ENCODE measurements at places on chromosomes 11 and 22.

- DNase-seq: no peak
Measured at GRCh38 chr11:70742553-70743291, 344.4 kb downstream of the CTTN start.

- no peak for DNase-seq
Measured at GRCh38 chr11:67413266-67413849, 2.1 kb upstream of the CARNS1 start.

GRCh38 chr11:115515647-115516395 lies 11.6 kb upstream of the CADM1 start:
- no peak for DNase-seq

GRCh38 chr22:38327805-38328204 lies 10.6 kb upstream of the CSNK1E start:
- DNase-seq: no peak

DNA sequence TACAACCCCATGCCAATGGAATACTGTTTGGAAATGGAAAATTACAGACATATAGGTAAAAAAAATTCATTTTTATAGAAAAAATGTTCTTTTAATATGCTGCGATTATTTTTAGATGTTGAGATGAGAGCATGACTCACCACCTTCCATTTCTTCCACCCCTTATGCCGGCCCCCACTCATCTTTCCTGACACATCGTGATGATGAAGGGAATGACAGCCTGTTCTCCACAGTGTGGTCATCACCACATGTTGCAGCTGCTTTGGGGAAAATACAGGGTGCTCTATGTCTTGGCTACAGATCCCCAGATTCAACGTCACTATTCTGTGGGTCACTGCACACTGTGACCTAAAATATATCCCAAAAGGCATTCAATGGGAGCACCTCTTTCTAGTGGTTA lies 916.2 kb downstream of the METTL15 start:
- no peak for DNase-seq

- DNase-seq: no peak
Measured at GRCh38 chr11:66346476-66347424, 679 bp downstream of the B4GAT1 start.

DNA sequence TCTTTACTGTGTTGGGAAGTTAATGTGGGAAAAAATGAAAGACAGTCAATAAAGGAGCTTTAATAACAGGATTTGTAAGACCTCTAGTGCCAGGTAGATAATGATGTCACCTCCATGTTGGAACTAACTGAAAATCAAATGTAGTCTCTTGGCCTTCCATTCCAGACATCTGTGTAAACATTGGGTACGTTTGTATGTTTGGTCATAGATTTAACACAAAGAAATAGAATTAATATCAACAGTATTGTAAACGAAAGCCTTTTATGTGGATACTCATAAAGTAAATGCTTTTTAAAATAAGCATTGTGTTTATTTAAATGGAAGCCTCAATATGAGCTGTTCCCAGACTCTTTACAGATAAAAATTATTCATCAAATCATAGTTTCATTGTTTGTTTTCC lies 605.7 kb downstream of the METTL15 start:
- DNase-seq: no peak

GRCh38 chr11:110362971-110363509 lies 66.6 kb upstream of the RDX start:
- DNase-seq: no peak

- peak; percentile 76 for DNase-seq
Measured at GRCh38 chr11:61021661-61022212, 50.3 kb downstream of the CD6 start.

DNA sequence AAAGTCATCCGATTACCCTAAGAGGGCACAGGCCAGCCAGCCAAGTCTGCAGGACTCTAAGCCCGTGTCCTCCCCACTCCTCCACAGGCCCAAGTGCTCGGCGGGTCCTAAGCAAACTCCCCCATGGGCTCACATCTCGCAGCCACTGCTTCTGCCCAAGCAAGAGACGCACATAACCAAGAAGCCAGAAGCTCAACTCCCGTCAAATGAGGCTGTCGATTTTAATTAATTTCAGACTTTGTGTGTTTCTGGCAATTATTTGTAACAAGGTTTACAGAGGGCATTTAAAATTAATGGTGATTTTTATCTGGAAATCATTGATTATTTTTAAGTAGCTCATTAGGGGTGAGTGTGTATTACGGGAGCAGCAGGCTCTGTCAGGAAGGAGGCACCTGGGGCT lies 27.4 kb downstream of the PHF21B start:
- no peak for DNase-seq

DNA sequence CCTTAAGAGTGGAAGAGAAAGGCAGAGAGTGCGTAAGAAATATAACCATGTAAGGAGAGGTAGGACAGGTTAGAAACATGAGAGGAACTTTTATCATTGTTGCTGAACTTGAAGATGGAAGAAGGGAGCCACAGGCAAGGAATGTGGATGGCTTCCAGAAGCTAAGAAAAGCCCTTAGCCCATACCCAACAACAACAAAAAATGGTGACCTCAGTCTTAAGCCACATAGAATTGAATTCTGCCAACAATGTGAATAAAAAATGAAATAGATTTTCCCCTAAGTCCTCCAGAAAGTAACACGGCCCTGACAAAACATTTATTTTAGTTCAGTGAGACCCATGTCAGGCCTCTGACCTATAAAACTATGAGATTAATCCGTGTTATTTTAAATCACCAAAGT lies 767.3 kb downstream of the FAM181B start:
- DNase-seq: no peak

- DNase-seq: no peak
Measured at GRCh38 chr22:48669986-48670716, 1157.5 kb downstream of the BRD1 start.

DNA sequence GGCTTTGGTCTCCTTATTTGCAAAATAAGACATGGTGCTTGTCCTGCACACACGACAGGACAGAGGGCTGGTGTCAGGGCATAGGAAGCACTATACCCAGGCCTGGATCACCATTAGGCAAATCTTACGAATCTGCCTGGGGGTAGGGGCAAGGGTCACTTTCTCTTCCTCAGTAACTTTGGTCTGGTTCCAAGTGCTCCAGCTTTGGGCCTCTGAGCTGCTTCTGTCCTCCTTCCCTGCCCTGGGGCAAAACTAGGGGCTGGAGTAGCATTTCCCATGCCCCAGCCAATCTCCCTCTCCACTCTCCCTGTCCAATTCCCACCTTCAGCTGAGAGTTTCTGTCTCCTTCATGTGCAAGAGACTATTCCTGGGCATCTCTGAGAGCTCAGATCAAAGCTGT lies 123.7 kb upstream of the NECTIN1 start:
- DNase-seq: no peak

DNA sequence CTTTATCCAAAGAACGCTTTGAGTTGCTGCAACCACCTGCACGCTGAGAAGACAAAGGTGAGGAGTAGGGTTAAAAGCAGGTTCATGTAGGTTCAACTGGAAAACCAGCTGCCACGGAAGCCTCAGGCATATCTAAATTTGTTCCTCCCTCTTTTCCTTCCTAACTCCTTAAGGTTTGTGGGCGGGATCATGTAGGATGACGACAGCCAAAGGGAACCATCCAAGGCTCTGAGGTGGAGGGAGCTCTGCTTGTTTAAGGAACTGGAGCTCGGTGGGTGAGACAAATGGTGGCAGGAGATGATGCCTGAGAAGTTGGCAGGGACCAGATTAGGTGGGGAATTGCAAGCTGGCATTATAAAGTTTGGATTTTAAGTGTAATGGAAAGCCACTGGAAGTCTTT lies 60.3 kb downstream of the SPON1 start:
- DNase-seq: no peak

DNA sequence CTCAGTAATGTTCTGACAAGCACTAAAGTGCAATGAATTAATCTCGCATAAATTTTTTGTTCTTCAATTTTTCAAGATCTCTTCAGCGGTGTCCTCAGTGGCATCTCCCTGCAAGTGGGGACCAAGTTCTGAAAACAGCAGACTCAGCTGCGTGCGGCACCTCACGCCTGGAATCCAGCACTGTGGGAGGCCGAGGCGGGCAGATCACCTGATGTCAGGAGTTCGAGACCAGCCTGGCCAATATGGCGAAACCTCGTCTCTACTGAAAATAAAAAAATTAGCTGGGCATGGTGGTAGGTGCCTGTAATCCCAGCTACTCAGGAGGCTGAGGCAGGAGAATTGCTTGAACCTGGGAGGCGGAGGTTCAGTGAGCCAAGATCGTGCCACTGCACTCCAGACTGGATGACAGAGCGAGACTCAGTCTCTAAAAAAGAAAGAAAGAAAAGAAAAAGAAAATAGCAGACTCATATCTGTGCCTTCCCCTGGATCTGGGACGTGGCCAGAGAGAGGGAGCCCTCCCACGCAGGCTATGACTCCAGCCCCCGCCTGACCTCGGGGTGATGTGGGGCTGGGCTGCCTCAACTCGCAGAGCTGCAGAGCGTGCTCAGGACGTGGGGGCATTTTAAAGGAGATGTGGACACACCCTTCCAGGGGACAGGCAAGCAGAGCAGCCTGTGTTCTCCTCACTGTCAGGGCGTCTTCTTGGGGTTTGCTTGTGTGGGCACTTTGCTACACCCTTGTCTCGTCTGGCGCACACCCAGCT lies 346.6 kb downstream of the BRD1 start:
- DNase-seq: no peak

DNA sequence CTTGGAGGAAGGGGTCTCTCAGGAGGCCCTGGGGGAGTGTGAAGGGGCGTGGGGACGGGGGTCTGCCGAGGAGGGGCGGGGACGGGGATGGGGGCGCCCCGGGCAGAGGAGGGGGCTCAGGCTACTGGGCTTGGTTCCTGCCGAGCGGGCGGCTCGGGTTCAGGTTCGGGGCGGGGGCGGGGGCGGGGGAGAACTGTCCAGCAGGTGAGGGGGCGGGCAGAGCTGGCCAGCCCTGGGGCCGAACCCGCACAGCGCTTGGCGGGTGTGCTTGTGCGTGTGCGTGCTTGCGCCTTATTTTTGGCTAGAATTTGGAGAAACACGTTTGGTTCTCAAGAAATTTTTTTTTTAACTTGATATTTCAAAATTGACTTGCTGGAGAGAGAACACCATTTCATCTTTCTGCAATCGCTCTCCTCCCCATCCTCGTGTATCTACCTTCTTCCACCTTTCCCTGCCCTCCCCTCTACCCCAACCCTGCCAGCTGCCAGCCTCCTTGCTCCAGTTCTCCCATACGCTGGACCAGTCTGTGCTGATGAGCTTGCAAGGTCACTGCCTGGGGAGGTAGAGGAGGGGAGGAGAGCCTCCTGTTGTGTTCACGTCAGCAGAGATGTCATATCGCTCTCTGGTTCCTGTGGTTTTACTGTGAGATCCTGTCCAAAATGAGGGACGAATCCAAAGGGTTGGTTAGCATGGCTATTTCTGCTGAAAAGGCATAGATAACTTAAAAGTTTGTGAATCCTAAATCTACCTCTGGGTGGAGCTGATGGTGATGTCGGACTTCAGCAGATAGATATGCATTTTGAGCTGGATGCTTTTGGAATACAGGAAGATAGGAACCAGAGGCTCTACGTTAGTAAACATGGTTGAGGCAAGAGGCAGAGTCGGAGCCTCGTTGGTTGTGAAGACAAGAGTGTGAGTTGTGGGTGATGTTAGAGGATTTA lies 668 bp downstream of the MADD start:
- no peak for DNase-seq

GRCh38 chr22:30219049-30219654 lies 27.4 kb downstream of the LIF start:
- no peak for DNase-seq

DNA sequence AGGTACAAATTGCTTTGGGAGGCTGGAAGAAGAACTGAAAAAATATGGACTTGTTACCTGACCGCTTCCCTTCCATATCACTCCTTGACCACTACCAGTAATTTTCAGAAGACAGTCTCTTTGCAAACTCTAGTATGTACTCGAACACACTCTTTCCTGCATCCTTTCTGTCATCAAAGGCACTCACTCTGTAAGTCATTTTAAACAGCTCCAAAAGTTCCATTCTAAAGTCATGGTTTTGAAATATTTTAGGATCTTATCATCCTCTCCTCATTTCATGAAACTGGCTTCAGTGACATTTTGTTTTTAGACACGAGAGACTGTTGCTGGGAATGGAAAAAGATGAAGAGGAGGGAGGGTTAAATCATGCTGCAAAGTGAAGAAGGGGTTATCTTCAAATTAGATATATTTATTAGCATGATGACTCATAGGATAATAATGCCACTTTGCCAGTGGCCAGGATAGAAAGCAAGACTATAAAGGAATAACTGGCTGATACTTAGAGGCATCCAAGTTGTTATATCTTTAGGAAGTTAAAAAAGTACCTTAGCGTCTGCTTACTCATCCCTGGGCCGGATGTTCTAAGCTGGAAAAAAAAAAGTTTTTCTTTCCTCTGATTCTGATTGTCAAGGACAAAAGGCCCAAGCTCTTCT lies 549.3 kb downstream of the METTL15 start:
- DNase-seq: no peak

DNA sequence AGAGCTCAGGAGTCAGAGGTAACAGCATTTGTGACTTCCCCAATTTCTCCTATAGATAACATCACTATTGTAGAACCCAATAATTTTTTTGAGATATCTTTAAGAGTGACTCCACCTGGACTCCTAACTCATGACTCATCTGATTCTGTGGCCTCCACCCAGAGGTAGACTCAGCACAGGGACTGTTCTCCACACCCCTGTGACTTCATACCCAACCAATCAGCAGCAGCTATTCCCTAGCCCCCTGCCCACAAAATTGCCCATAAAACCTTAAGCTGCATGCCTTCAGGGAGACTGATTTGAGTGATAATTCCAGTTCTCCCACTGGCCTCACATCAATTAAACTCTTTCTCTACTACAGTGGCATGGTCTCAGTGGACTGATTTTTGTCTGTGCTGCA lies 475.4 kb upstream of the FAT3 start:
- DNase-seq: no peak

- DNase-seq: no peak
Measured at GRCh38 chr22:29338398-29338797, 22.9 kb upstream of the RASL10A start.

DNA sequence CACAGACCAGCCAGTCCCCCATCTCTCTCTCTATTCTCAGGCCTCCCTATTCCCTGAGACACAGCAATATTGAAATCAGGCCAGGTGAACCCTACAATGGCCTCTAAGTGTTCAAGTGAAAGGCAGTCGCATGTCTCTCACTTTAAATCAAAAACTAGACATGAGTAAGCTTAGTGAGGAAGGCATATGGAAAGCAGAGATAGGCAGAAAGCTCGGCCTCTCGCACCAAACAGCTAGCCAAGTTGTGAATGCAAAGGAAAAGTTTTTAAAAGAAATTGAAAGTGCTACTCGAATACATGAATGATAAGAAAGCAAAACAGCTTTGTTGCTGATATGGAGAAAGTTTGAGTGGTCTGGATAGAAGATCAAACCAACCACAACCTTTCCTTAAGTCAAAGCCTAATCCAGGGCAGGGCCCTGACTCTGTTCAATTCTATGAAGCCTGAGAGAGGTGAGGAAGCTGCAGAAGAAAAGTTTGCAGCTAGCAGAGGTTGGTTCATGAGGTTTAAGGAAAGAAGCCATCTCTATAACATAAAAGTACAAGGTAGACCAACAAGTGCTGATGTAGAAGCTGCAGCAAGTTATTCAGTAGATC lies 19.8 kb upstream of the MPZL2 start:
- DNase-seq: no peak

DNA sequence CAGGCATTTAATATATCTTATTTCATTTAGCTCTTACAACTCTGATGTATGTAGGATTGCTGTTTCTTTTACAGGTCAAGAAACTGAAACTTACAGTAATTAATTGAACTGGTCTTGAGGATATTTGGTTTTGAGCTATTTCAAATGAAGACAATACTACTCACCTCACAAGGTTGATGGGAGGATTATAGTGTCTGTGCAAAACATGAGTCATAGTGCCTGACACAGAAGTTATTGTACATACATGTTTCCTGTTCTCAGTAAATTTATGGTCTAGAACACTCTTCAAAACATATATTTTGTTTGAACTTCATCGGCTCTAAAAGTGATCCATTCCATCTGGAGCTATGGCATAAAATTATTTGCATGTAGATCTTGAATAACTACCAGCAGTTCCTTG lies 61.9 kb downstream of the CECR2 start:
- no peak for DNase-seq
